ENCODE measurements at places on chromosomes 7 and 10.

DNA sequence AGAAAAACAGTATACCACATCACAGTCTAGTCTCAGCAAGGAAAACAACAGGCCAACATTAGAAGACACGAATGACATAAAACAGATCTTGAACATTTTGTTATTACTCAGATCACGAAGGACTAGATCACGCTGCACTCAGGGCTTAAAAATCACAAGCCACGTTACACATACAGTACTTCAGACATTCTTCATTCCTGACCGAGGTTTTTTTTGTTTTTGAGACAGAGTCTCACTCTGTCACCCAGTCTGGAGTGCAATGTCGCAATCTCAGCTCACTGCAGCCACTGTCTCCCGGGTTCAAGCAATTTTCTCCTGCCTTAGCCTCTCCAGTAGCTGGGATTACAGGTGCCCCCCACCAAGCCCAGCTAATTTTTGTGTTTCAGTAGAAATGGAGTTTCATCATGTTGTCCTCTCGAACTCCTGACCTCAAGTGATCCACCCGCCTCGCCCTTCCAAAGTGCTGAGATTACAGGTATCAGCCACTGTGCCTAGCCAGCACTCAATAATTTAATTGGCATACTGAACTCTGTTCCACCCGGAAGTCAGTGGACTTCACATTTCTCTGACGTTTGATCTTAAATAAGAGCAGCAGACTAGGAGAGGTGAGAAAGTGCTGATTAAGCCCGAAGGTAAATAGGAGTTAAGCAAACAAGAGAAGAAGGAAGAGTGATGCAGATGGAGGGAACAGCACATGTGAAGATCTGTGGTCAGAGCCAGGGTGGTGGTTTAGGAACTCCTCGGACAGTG is 3.5 kb downstream of the AIMP2 start:
- DNase-seq = no peak

- DNase-seq = peak; percentile 17
Observed at GRCh38 chr7:80183900-80184685, 49.5 kb downstream of the GNAI1 start.

DNA sequence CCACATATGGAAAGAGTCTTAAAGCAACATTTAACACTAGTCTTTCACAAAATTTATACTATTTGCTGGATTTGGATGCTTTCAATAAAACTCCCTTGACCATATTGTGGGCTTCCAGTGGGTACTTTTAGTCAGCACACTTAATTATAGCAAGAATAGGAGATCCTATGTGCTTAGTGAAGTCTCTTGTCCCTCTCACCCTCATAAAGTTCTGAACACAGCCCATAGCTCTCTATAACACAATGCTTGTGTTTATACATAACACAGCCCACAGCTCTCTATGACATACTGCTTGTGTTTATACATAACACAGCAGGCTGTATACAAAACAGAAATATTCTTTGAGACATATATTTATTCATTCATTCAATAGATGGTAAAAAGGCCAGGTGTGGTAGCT is 79.0 kb downstream of the SEMA3C start:
- no peak for DNase-seq

DNA sequence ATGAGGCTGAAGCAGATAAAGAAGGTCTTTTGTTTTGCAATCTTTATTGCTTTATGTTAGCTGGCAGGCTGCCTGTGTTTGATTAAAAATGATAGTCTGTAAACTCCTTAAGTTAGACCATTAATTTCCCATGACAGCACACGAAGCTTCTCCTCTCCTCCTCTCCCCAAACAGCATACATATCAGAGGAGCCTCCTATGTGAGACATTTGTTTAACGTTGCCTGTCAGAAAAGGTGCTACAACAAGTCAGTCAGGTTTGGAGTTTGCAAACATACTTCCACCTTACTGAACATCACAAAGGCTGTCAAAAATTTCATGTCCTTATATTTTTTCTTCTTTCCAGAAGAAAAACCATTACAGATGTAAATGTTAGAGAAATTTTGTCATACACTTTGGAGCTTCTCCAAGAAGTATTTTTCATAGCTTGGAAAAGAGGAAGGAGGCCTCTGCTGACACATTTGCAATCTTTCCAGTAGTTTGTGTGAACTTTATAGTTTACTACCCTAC is 393.1 kb downstream of the EXOC4 start:
- no peak for DNase-seq

GRCh38 chr7:65960351-65961074 is 21.5 kb downstream of the GUSB start:
- DNase-seq = no peak
